ENCODE measurements at places on chromosomes 13 and 19.

DNA sequence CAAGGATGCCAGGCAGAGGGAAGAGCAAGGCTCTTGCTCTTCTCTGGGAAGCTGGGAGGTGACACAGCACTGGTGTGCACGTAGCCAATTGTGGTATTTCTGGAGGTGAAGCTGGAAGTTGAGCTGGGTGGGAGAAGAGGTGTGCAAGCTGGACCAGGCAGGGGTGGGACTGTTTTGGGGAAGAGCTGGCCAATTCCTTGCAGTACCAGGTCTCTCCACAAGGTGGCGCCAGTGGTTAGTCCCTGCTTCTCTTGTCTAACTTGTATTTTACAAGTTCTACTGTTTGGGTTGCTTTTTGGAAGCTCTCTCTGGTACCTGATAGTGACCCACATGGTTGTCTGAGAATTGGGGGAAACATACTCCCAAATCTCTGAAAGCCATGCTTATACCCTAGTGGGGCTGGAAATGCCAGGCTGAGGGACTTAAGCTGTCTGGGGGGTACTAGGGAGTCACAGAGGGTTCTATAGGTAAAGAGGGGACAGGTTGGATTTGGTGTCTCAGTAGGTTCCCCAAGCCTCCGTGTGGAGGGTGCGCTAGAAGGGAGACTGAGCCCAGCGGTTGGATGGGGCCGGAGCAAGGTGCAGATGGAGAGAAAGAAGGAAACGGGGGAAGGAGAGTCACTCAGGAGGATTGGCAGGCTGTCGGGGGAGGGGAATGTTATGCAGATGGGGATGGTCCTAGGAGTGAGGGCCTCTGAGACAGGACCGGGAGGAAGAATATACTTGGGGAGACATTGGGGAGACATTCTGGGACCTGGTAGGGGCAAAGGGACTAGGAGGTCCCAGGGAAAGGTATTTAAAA is 3.0 kb downstream of the HPN start:
- DNase-seq = peak; percentile 42

DNA sequence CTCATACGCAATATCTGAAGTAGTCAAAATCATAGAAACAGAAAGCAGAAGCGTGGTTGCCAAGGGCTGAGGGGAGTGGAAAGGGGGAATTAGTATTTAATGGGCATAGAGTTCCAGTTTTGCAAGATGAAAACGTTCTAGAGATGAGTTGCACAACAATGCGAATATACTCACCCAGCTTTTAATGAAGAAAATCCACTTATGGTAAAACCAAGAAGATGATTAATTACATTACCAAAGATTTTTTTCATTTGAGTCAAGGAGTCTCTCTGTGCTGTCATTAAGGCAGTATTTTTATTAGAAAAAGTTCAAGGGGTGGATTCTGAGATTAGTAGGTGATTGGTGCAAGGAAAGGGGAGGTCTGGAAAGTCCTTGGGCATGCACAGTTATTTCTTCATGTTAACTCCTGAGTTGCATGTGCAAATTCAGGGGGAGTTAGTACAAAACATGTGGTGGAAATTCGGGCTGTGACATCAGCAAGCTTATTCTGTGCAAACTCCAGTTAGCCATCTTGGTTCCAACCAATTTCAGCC is 6.9 kb upstream of the CBY2 start:
- no peak for DNase-seq

DNA sequence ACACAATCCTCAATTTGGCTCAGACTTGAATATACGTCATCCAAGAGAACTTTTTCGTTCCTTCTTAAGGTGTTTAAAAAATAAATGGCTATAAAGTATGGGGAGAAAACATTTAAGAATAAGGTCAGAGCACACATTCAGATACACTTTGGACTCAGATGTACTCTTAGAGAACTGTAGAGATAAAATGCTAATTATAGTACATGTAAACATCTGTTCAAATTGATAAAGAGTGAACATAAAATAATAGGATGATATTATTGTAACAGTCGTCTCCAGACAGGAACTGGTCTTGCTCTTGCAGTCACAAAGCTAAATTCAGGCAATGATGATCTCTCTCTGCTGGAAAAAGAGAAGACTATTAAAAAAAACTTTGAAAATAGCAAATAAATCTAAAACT is 91.4 kb downstream of the RBM26 start:
- no peak for DNase-seq

GRCh38 chr13:32165796-32166195 is 134.2 kb downstream of the FRY start:
- no peak for DNase-seq

- DNase-seq = no peak
Observed at GRCh38 chr19:5178841-5179240, 161.8 kb downstream of the PTPRS start.

GRCh38 chr13:41053384-41053826 is 7.9 kb upstream of the WBP4 start:
- peak; percentile 73 for DNase-seq

DNA sequence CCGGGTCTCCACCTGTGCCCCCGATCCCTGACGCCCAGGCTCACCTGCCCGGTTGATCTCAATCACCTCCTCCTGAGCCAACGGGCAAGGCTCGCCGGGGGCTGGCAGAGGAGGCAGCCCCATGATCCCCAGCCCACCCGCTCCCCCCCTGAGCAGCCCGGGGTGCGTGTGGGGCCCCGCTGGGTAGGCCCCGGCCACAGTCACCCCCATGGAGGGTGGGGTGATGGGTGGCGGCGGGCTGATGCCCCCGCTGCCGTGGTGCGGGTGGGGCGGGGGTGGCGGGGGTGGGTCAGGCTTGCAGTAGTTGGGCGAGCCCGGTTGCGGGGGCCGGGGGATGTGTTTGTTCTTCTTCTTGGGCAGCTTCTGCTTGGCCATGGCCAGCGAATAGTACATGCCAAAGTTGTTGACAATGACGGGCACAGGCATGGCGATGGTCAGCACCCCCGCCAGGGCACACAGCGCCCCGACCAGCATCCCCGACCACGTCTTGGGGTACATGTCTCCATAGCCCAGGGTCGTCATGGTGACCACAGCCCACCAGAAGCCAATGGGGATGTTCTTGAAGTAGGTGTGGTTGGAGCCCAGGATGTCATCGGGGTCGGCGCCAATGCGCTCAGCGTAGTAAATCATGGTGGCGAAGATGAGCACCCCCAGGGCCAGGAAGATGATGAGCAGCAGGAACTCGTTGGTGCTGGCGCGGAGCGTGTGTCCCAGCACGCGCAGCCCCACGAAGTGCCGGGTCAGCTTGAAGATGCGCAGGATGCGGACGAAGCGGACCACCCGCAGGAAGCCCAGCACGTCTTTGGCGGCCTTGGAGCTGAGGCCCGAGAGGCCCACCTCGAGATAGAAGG is 6.0 kb downstream of the KCNC3 start:
- DNase-seq = no peak

DNA sequence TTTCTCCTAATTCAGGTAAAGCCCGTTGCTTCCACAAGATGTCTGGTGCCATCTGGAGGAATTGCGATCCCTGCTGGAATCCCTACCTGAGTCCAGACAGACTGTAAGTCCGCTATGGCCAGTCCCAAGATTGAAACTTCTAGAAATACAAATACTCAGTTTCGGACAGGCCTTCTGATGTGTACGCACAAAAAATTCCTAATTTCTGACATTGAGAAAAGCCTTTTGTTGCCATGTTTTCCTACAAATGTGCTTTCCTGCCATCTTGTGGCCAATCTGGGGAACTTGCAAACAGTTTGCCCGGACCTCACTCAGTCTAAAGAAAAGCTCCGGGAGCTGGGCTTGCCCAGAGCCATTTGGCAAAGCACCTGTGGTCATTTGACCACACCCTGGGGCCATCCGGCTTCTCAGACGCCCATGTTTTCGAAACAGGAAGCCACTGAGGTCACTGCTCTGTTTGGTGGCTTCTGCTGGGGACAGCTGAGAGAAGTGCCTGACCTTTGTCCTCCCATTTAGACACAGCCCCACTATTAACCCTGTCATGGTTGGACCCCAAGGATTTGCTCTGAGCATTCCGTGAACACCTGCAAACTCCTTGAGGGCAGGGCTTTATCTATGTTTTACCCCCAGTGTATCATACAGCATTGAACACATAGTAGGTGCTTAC is 79.4 kb downstream of the SLC15A1 start:
- DNase-seq = peak; percentile 50

- no peak for DNase-seq
Observed at GRCh38 chr13:41660411-41660810, 203.1 kb downstream of the RGCC start.

- no peak for DNase-seq
Observed at GRCh38 chr13:30719525-30719914, 15.8 kb upstream of the ALOX5AP start.

DNA sequence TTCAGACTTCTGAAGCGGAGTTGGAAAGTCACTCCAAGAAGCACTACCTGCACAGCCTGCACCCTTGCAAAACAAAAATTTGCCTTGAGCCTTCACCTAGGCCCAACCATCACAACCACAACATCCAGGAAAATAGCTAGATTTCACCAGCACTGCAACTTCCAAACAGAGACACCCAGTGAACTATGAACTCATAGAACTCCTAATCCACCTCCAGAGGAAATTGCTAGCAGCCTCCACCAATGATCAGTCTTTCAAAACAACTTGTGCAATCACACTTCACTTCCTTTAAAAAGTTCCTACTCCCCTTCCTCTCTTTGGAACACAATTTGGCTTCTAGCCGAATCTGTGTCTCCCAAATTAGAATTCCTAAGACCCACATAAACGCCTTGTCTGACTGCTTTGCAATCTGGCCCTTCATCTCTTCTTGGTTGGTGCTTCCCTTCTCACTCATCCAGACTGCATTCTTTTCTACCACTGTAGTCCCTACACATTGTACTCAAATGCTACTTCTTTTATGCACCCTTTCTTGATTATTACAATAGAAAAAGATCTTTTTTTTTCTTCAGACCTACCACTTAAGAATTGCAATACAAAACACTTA is 489.2 kb upstream of the ARGLU1 start:
- no peak for DNase-seq

- DNase-seq = peak; percentile 27
Observed at GRCh38 chr19:4977299-4978174, 8.6 kb downstream of the KDM4B start.

DNA sequence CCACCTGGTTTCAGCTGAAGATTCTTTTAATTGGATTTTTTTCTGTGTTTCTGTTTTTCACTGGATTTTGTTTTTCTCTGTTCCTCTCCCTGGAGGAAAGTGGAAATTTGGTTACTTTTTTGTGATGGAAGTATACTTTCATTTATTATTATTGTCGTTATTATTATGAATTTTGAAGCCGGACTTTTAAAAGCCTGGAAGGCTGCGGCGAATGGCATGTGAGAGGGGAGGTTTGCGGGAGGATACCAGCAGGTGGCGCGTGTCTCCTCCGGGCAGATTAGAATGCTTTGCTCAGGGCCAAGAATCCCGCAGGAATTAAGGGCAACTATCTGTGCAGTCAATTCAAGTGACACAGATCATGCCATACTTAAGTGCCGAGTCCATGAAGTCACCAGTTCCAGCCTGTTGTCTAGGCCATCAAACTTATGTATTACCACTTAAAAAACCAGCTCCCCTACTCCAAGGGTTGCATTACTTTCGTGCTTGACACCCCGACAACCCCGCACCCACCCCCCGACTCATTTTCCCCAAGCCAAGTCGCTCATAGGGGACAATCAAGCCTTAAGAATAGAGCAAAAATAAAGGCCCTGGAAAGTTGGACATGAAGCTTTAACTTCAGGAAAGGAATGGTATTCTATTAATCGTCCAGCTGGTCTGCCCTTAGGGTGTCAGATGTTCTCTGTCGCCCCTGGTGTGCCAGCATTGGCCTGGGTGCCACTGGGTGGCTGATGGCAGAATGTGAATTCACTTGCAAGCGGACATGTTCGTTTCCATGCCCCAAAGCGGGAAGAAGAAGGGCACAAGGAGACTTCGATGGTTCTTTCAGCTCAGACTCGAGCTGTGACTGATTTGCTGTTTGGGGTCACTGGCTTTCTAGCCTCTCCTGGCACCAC is 1.3 kb upstream of the LRCH1 start:
- DNase-seq = peak; percentile 59

DNA sequence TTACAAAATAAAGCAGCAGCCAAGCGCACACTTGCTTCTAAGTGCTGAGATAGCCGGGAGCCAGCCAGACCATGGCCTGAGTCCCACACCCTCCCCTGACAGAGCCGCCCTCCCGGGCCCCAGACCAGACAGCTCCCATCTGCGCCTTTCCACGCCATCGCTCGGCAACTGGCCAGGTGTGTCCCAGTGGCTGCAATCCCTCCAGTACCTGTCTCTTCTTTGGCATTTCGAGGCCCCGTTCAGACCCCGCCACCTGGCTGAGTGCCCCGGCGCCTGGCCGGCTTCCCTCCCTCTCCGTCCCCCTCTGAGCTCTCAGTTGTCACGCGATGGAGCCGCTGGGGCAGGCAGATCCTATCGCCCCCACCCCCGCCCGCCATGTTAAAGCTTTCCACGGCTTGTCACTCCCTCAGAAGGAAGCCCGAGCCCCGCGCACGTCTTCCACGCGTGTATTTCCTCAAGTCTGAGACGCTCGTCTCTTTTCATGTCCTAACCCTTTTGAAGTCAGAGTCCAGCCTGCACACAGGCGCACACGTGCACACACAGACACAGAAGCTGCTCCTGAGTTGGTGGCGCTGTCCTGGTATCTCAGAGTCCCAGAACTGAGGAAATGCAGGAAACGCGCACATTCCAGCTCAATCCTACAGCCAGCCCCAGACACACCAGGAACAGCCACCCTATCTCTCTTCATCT is 7.9 kb downstream of the MLLT1 start:
- no peak for DNase-seq

DNA sequence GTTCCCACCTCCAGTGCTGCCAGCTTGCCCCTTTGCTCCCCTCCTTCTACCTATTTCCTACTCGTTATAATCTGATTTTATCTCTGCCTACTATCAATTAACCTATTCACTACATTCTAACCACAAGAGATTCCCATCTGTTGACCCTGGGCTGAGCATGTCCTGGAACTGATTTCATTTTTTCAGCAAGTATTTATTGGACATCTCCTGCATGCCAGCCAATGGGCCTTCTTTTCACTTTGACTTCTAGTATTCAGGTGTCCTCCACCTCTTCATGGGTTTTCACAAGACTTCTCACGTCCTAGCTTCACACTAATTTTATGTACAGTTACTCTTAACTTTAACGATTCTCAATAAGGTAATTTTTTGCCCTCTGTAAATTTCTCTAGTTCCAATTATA is 282.7 kb upstream of the KLHL1 start:
- DNase-seq = no peak

- peak; percentile 73 for DNase-seq
Observed at GRCh38 chr19:16283210-16284061, 41.2 kb upstream of the KLF2 start.

DNA sequence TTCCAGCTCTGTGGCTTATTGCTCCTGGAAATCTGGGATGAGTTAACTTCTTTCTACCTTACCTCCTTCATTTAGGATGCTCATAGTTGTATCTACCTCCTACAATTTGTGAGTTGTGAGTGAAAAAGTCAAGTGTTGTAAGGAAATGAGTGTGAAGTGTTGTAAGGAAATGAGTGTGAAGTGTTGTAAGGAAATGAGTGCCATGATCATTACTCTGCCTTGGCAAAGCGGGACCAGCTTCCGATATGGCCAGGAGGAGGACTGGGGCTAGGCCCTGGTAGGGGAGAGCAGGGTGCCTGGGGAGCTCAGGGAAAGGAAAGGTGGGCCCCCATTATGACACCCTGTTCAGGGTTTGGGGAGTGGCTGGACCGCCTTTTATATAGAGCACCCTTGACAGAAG is 435.2 kb downstream of the FGF9 start:
- DNase-seq = no peak

GRCh38 chr13:100363285-100363711 is 225.3 kb downstream of the GGACT start:
- DNase-seq = no peak
